Neural crest cell (in vitro differentiated cells): ENCODE measurements at places on chromosomes 3 and 15. TPM values are rescaled to one million over a fixed set of nuclear protein-coding genes. Genes with fewer than 3 reads are reported as not detected.

The GADL1 gene
- total RNA-seq: 0.12 TPM in 1 of 2 replicates, not detected in the other

The DNAJA4 gene
- not detected in 2 replicates for total RNA-seq

The PBRM1 gene
- 107 and 109 TPM in 2 replicates for total RNA-seq

The RPSA gene
- total RNA-seq: 1,595 and 1,633 TPM in 2 replicates

The SLCO2A1 gene
- total RNA-seq: 0.07 and 0.33 TPM in 2 replicates

The PTH1R gene
- 0.14 and 0.34 TPM in 2 replicates for total RNA-seq

The GXYLT2 gene
- total RNA-seq: 0.82 and 1.2 TPM in 2 replicates

The RBSN gene
- total RNA-seq: 29.6 and 29.7 TPM in 2 replicates

The RHOV gene
- 0.80 and 1.0 TPM in 2 replicates for total RNA-seq

The SRGAP3 gene
- total RNA-seq: 58.4 and 60.5 TPM in 2 replicates

GRCh38 chr3:33035596-33035995 is 61.4 kb downstream of the GLB1 start:
- DNase-seq: no peak

- DNase-seq: no peak
Observed at GRCh38 chr15:62541846-62542245, 376.8 kb upstream of the C2CD4B start.

GRCh38 chr15:46251903-46252302 is 617.1 kb downstream of the SQOR start:
- DNase-seq: no peak

- no peak for DNase-seq
Observed at GRCh38 chr3:152382312-152383135, 113.8 kb downstream of the MBNL1 start.

DNA sequence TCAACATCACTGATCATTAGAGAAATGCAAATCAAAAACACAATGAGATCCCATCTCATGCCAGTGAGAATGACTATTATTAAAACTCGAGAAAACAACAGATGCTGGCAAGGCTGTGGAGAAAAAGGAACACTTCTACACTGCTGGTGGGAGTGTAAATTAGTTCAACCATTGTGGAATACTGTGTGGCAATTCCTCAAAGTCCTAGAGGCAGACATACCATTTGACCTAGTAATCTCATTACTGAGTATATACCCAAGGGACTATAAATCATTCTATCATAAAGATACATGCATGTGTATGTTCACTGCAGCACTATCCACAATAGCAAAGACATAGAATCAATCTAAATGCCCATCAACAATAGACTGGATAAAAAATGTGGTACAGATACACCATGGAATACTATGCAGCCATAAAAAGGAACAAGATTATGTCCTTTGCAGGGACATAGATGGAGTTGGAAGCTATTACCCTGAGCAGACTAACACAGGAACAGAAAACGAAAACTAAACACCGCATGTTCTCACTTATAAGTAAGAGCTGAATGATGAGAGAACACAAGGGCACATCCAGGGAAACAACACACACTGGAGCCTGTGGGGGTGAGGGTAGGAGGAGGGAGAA is 15.2 kb upstream of the AVEN start:
- DNase-seq: no peak

- DNase-seq: no peak
Observed at GRCh38 chr15:61518191-61518950, 289.3 kb upstream of the RORA start.

DNA sequence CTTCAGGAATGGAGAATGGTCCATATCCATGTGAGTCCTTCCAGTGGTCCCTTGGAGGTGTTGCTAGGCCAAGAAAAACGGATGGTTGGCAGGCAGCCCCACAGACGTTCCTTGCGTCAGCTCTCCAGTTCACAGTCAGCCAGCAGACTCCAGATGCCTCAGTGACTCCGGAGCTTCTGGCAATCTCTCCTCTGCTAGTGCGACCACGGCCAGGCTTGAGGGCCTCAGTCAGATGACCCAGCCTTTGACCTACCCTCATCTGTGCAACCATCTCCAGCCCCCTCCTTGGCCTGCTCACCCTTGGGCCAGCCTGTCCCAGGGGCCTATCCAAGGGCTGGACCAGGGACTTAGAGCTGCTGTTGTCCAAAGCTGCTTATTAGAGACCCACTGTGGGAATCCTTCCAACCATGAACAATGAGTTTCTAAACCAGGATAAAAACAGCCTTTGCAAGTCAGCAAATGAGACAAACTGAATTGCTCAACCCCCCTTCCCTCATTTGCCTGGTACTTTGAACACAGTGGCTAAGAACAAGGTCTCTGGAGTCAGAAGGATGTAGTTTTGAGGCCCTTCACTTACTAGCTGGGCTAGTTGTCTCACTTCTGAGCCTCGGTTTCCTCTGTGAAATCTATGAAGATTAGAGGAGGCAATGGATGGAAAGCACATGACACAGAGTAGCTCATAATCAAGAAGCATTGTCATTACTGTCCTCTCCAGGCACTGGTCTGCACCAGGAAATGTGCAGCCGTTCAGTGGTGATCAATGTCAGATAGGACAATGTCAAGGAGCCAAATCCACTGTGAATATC is 44.8 kb downstream of the ANP32A start:
- no peak for DNase-seq

- DNase-seq: peak; percentile 12
Observed at GRCh38 chr3:3800080-3800455, 837 bp downstream of the LRRN1 start.

- DNase-seq: no peak
Observed at GRCh38 chr3:308597-309321, 112.2 kb downstream of the CHL1 start.

GRCh38 chr3:156675830-156676767 is 1.7 kb downstream of the TIPARP start:
- DNase-seq: peak; percentile 2

DNA sequence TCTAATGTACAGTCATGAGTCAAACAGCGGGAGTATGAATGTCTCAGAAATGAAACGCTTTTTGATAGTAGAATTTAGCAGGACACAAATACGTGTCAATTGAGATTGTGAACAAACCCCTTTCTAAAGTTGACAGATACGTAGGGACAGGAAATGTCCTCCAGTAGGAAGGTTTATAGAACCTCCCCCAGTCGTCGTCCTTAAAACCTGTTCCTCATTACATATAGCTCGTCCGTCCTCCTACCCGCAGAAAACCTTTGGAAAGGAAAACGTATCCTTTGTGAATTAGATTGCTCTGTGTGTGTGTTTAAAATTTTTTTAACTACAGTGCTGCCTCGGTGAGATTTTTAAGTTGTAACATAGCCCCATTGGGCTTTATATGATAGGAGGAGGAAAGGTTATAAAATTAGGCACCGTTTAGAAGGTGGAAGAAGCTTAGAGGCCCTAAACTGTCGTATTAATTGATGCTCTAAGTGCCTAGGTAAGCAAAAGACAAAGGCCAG is 4.1 kb downstream of the UBE2E1 start:
- DNase-seq: no peak

DNA sequence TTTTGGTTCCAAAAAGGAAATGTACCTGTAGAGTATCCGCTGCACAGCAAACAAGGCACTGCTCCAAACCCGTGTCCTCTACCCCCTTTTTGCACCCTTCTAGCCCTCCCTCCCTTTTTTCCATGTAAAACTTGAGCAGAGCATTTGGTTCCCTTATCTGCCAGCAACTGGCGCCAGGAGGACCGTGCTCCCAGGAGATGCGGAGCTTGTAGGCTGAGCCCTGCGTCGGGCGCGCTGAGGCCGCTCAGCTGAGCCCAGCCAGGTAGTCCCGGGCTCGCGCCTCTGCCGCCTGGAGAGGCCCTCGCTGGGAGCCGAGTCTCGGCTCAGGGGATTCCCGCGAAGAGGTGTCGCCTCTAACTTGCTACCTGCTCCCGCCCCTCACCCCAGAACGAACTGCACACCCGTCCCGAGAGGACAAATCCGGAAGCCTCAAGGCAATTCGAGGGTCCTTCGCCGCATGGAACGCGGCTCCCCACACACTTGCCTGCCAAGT is 575 bp downstream of the TRPM7 start:
- DNase-seq: peak; percentile 24

GRCh38 chr3:151195826-151196225 is 7.2 kb downstream of the GPR171 start:
- no peak for DNase-seq

DNA sequence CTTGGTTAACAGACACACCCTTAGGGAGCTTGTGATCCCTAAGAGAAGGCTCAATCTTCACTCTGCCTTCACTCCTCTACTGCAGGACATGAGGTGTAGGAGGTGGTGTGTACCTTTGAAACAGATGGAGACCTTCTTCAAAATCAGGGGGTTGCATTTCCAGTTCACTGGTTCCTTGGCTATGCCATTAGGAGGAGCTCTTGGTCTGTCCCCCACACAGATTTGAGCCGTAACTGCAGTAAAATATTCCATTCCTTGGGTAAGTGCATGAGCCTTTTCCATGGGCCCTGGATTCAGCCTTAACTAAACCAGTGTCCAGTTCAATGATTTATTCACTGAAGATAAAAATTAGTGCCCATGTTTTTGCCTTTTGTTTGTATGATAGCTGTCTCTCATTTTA is 144.6 kb downstream of the MCTP2 start:
- no peak for DNase-seq

GRCh38 chr3:169939320-169939719 is 27.3 kb upstream of the SEC62 start:
- DNase-seq: no peak

DNA sequence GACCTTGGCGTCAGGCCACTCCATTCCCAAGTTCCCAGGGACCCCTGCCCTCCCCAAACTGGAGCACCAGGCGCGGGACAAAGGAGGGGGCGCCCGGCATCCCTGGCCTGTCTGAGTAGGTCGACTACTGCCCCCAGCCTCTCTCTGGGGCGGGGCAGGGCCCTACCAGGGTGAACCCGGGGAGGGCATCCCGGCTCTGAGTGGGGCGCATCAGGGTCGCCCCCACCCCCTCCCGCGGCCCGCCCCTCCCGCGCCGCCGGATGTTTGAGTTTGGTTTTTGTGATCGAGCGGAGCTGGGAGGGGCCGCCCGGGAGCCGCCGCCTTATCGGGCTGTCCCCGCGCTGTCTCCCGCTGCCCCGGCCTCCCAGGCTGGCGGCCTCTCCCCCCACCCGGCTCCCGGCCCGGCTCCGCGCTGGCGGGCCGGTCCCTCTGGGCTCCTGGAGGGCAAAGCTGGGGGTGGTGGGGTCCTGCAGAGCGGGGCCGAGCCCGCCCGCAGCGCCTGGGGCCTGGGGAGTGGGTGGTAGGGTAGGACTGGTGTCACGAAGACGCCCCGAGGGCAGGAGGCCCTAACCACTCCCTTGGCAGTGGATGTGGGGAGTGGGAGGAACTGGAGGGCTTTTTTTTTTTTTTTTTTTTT is 47.2 kb upstream of the SMAD6 start:
- no peak for DNase-seq

DNA sequence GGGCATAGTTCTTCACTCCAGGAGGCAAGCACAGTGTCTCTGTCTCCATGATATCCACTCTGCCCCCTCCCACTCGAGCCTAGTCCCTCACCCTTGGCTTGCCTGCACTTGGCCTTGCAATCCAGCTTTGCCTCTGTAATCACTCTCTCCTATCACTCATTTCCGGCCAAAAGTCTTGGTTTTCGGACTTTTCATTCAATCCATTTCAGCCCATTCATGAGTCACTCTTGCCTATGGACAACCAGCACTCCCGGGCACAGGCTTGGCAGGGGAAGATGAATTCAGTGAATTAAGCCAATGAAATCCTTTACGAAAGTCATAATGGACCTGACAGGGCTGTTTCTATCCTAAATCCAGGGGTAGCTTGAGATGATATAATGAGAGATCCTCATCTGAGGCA is 21.7 kb downstream of the DAZL start:
- no peak for DNase-seq

- DNase-seq: no peak
Observed at GRCh38 chr3:177490626-177491025, 293.3 kb upstream of the TBL1XR1 start.

DNA sequence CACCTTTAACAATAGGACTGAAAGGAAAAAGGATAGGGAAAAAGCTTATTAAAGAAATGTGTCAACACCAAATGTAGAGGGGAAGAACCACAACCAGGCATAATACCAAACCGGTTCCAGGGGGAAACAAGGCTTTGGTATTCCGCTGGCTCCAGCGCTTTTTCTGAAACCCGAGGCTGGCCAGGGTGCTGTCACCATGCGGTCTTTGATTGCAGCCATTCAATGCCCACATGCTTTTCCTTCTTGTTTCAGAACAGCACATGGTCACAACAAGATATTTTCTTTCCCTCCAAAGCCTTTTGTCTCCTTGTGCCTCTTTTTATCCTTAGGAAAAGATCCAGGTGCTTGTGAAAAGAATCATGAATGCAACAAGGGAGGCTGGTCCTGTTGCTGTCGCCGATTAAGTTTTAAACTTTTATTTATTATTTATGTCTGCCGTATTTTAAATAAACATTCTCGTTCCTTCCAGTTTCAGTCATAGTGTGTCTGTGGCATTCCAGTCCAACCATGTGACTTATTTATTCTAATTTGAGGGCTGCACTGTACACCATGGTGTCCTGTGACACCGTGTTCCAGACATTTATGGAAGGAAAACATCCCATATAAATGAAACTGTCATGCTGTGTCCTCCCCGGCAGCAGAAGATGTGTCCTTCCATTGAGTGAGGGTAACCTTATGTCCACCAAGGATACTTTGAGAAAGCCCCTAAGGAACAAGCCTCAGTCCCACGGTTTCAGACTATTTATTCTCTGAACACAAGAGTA is 41.1 kb downstream of the CCK start:
- DNase-seq: no peak

GRCh38 chr3:115248274-115248673 is 101.2 kb upstream of the ZBTB20 start:
- DNase-seq: no peak

- no peak for DNase-seq
Observed at GRCh38 chr15:60989696-60990095, 239.4 kb downstream of the RORA start.

DNA sequence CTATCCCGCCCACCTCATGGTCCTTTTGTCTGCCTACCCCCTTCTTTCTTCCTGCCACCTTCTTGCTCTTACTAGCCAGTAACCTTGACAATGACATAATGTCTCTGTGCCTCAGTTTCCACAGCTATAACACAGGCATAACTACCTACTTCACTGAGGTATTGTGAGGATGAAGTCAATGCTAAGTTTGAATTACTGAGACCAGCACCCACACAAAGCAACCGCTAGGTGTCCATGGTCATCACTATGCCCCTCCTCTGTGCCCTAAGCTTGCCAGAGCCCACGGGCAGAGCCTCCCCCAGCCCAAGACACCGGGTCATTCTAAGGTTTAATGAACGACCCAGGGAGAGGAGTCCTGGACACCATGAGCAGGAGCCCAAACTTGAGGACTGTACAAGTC is 101.6 kb downstream of the OXNAD1 start:
- DNase-seq: no peak
